ENCODE measurements at places on chromosomes 12 and 14. TPM values are rescaled to one million over a fixed set of nuclear protein-coding genes. Genes with fewer than 3 reads are reported as not detected.

IGF1 gene
- 3.2 TPM for total RNA-seq

DNAAF2 gene
- 12.0 TPM for total RNA-seq

DNA sequence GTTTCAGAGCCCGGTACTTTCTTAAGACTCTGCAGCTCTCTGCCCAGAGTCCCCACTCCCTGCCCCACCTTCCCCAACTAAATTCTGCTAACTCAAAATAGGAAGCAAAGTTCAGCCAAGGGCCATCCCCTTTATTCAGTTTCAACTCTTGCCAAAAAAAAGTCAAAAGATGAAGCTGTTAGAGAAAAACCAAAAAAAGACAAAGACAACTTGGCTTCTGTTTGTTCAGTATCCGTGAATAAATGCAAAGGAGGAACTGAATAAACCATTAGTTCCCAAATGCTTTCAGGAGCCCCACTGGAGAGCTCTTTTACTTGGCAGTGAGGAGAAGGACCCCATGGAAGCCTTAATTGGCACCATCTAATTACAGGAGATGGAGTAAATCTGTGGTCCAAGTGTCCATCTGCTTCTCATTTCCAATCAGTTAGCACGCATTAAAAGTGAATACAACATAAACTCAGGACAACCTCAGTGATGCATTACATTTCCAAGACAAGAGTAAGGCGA is 155.4 kb upstream of the GZMB start:
- no peaks in the 10 kb centered on the region for H3K4me1 ChIP-seq
- H3K36me3 ChIP-seq = no peaks in the 10 kb centered on the region
- DNase-seq = no peak
- H3K4me3 ChIP-seq = no peak overlapping the region

DNA sequence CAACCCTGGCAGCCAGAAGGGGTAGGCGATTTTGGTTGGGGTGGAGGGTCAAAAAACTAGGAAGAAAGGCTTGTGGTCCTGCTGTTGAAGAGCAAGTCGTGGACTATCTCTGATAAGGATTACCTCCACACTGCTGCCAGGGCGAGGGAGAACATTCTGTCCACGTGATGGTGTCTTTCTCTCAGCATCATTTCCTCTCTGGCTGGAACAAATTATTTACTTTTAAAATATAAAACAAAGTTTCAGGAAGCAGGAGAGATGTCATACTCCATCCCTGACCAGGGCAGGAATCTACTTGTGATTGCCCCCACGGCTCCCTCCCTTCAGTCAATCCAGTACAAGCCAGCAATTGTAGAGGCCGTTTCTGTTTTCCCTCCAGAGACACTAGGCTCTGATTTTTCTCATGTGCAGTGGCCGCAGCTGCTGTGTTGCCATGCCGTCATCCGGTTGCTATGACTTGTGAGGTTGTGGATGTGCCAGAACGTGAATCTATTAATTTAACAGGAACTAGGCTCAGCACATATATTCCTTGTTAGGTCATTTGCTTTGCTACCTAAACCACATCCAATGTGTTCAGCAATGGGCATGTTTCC is 61.5 kb upstream of the PTGR2 start:
- H3K27me3 ChIP-seq = no peaks in the 10 kb centered on the region
- peaks cover 8% of the 10 kb centered on the region for H3K4me1 ChIP-seq
- no peak overlapping the region for H3K27ac ChIP-seq
- DNase-seq = no peak

- no peak overlapping the region for H3K4me3 ChIP-seq
- H3K27ac ChIP-seq = no peak overlapping the region
- no peaks in the 10 kb centered on the region for H3K4me1 ChIP-seq
- DNase-seq = no peak
These were observed 205.8 kb downstream of the SPTSSA start for GRCh38 chr14:34256223-34256622.

GRCh38 chr12:114935658-114936057 is 251.7 kb upstream of the TBX3 start:
- no peak overlapping the region for H3K27ac ChIP-seq
- no peaks in the 10 kb centered on the region for H3K36me3 ChIP-seq
- no peak for DNase-seq
- no peak overlapping the region for H3K4me3 ChIP-seq
- no peaks in the 10 kb centered on the region for H3K27me3 ChIP-seq
- H3K4me1 ChIP-seq = no peaks in the 10 kb centered on the region

DNA sequence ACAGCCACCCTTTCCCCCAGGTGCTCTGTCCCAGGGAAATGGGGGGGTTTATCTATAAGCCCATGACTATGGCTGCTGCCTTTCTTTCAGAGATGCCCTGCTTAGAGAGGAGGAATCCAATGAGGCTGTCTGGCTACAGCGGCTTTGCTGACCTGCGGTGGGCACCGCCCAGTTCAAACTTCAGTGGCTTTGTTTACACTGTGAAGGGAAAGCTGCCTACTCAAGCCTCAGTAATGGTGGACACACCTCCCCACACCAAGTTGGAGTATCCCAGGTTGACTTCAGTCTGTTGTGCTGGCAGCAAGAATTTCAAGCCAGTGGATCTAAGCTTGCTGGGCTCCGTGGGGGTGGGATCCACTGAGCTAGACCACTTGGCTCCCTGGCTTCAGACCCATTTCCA is 869.2 kb downstream of the SLC6A15 start:
- H3K36me3 ChIP-seq = no peaks in the 10 kb centered on the region
- H3K27ac ChIP-seq = no peak overlapping the region
- H3K4me3 ChIP-seq = no peak overlapping the region
- no peaks in the 10 kb centered on the region for H3K27me3 ChIP-seq
- no peak for DNase-seq

GRCh38 chr12:58395470-58395869 is 454.1 kb downstream of the ATP23 start:
- H3K4me1 ChIP-seq = no peaks in the 10 kb centered on the region
- DNase-seq = no peak
- no peak overlapping the region for H3K27ac ChIP-seq
- no peak overlapping the region for H3K4me3 ChIP-seq

Measured in GM12878 (cell line).